ENCODE measurements at places on chromosomes 3 and 15.

DNA sequence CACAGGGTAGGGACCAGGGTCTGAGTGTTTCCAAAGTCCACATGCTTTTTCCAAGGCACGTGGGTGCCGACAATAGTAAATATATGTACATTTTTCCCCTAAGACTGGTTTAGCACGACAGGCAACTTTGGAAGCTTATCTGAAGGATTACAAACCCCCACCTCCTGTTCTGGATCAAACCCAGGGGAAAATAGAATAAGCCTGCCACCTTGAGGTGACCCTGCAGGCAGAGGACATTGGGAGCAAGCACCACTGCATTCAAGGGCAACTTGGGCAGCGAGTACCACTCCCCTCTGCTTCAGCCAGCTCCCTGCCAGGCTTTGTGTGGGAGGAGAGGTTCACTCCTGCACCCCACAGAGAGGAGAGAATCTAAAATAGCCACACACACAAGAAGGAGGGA is 44.8 kb downstream of the KBTBD12 start:
- no peak for DNase-seq

- DNase-seq = no peak
Observed at GRCh38 chr15:61200626-61201025, 28.5 kb downstream of the RORA start.

DNA sequence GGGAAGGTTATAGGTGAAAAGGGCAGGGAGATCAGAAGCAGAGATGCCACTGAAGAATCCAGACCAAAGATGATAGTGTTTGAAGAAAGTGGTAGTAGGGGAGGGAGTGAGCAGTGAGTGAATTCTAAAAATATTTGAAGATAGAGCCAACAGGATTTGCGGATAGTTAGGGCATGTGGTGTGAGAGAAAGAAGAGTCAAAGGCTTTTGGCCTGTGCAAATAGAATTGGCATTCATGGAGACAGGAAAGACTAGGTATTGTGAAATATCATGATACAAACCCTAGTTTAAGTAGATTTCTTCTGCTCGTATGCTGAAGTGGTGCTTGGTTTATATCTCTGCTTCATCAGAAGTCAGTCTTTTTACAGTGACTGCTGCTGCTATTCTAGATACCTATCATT is 224.2 kb upstream of the CFAP20DC start:
- DNase-seq = no peak

- DNase-seq = no peak
Observed at GRCh38 chr3:196193736-196194541, 17.3 kb downstream of the ZDHHC19 start.

DNA sequence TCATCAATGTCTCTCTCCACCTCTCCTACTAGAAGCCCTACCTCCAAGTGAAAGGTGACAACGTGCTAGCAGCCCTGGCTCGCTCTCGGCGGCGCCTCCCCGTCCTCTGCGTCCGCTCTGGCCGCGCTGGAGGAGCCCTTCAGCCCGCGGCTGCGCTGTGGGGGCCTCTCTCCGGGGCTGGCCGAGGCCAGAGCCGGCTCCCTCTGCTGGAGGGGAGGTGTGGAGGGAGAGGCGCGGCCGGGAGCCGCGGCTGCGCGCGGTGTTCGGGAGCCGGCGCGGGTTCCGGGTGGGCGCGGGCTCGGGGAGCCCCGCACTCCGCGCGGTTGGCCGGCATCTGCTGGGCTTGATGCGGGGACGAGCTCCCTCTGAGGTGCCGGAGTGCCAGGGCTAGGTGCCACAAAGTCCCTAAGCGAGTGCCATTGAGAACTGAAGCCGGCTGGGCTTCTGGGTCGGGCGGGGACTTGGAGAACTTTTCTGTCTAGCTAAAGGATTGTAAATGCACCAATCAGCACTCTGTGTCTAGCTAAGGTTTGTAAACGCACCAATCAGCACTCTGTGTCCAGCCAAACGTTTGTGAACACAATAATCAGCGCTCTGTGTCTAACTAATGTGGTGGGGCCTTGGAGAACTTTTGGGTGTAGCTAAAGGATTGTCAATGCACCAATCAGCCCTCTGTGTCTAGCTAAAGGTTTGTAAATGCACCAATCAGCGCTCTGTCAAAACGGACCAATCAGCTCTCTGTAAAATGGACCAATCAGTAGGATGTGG is 84.8 kb upstream of the ARRDC4 start:
- no peak for DNase-seq

DNA sequence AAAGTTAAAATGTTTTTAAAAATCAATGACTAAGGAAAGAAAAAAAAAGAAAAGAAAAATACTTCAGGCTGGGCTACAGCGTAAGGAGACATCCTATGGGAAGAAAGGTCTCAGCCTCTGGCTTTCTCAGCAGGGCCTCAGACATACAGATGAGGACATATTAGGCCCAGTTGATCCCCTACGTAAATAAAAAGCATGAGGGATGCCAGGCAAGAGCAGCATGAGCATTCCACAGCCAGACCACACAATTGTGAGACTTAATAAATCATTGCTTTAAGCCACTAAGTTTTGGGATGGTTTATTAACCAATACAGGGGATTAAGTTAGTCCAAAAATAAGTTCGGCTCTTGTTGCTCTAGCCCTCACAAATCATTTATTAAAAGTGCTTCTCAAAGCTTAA is 394.1 kb upstream of the NECTIN3 start:
- no peak for DNase-seq

DNA sequence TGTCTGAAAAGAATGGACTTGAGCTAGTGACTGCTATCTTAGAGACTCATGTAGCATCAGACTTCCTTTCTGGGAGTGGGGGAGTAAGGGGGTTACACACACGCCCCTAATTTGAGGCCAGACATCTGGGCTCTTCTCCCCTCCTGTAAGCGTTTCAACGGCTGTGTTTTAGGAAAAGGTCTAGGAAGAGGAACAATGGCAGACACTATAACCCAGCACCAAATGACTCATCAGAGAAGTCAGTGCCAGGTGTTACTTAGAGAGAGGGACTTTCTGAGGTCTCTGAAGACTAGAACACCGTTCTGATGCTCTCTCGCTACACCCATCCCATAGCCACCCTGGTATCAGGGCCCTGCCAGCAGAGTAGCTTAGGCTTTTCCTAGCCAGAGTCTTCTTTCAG is 65.5 kb downstream of the SSUH2 start:
- no peak for DNase-seq

GRCh38 chr15:39204031-39204430 is 376.8 kb upstream of the THBS1 start:
- DNase-seq = no peak

DNA sequence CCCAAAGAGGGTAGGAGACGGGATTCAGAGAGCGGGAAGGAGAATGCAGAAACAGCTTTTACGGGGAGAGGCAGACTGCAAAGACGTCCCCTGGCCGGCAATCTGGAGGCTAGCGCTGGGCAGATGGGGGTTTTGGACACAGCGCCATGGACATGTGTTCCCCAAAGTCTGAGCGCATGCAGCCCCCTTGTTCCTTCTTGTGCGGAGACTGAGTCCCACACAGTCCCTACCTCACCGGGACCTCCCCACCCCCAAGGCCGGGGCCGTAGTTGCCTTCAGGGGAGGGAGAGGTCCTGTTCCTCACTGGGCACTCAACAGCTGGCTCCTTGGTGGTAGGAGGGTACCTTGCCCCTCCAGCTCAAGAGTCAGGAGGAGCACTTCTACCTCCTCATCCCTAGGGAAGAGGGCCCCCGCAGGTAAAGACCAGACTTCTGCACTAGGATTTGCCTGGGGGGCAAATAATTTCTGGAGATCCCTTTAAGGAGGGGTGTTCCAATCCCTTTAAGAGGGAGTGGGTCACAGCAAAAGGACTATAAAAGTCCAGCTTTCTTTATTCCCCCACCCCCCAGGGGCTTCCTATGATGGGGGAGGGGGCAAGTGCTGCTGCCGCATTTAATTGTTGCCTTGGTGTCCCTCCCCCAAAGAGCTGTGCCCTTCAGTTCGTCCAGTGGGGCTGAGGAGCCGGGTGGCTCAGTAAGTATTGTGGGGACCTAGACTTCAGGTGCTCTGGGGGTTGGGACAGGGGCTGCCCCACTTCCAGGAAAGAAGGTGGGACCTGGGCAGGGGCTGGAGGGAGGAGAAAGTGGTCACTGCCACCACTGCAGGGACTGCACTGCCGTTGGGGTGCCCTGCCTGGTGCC is 3.6 kb upstream of the BAHD1 start:
- DNase-seq = no peak

DNA sequence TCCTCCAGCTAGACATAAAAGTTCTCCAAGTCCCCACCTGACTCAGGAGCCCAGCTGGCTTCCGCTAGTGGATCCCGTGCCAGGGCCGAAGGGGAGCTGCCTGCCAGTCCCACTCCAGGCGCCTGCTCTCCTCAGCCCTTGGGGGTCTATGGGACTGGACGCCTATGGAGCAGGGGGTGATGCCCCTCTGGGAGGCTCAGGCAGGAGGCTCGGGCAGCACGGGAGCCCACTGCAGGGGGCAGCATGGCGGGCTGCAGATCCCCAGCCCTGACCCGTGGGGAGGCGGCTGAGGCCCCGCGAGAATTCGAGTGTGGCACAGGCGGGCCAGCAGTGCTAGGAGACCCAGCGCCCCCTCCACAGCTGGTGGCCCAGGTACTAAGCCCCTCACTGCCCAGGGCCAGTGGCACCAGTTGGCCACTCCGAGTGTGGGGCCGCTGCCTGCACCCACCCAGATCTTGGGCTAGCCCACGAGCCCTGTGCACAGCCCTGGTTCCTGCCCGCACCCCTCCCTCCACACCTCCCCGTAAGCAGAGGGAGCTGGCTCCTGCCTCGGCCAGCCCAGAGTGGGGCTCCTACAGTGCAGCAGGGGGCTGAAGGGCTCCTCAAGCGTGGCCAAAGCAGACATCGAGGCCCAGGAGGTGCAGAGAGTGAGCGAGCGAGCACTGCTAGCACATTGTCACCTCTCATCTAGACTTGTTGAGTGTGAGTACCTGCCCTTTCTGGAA is 221.3 kb upstream of the NSMCE3 start:
- DNase-seq = no peak

- no peak for DNase-seq
Observed at GRCh38 chr3:72266016-72266370, 481.0 kb upstream of the PROK2 start.

DNA sequence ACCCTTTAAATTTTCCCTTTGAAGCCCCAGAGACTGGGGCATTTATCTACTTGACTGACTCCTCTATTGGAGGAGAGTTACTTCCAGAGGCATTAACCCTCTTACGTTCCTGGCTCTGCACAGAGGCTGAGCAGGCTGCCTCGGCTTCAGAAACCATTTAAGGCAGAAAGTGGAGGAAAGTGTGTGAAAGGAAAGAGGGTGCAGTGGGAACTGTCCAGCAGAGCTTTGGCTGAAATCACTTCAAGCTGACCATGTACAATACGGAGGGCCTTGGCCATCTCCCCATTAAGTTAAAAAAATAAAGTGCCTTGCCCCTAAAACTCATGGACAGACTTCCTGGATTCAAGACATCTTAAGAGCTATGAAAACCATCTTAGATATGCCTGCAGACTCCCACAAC is 238.7 kb downstream of the SV2B start:
- no peak for DNase-seq

GRCh38 chr15:56783857-56784661 is 50.8 kb upstream of the ZNF280D start:
- no peak for DNase-seq

- no peak for DNase-seq
Observed at GRCh38 chr15:65923264-65923663, 54.0 kb downstream of the RAB11A start.

DNA sequence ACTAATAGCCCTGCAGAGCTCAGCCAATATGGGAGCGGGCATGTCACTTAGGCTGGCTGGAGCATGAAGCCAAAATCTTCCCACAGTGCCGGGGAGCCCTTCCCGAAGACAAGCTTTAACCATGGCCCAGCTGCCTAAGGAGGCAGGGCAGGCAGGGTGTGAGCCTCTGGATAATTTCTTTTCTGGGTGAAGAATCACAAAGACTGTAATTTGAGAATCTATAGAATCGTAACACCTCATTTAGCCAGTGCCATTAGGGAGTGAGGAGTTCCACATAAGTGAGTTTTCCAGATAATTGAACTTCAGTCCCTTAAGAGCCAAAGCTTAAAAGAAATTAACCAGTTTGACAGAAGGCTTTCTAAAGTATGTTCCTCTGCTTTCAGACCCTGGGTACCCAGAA is 40.2 kb upstream of the TLE3 start:
- DNase-seq = no peak

- DNase-seq = no peak
Observed at GRCh38 chr3:171309906-171310359, 150.3 kb downstream of the TNIK start.

GRCh38 chr3:147008886-147009285 is 397.5 kb downstream of the ZIC4 start:
- no peak for DNase-seq

- no peak for DNase-seq
Observed at GRCh38 chr15:90097475-90097874, 4.8 kb downstream of the IDH2 start.

GRCh38 chr3:126939338-126939718 is 43.6 kb upstream of the PLXNA1 start:
- DNase-seq = no peak

DNA sequence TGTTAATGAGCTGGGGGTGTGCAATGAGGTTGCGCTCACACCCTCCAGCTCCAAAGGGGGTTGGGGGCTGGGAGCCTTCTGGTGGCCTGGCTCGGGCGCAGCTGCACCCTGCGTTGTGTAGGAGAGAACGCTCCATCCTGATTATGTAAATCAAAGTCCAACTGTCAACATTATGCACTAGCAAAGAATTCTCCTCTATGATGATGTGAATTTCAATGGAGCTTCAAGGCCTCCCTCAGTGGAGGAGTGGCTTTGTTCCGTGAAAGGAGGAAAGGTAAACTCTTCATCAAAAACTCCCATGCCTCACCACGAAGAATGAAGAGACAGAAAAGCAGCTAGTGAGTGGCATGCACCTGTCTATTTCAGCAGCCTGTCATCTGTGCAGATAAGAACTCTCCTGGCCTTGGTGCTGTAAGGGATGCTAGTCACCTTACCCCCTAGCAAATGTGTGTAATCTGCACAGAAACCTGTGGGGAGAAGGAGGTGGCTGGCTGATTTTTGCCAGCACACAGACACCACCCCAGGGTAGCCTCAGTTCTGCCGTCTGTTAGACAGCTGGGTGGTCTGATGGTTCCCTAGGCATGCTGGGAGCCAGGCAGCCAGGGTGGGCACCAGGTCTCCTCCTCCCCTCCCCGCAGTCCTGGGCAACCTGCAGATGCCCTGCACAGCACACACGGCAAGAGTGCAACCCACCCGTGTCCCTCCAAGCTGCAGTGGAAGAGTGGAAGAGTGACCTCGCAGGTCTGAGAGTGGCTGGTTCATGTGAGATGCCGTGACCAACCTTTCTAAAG is 47.0 kb upstream of the TRPM1 start:
- no peak for DNase-seq
